Hindlimb muscle (tissue), 1 donor: ENCODE measurements at places on chromosomes 3 and 15. TPM values are rescaled to one million over a fixed set of nuclear protein-coding genes. Genes with fewer than 3 reads are reported as not detected.

The PIERCE2 gene
- polyA plus RNA-seq = 1.7 TPM

The SH3GL3 gene
- 3.9 TPM for polyA plus RNA-seq

The TERC gene
- polyA plus RNA-seq = not detected

The GNAT1 gene
- polyA plus RNA-seq = 0.37 TPM

The IGF2BP2 gene
- 41.6 TPM for polyA plus RNA-seq

The OXSM gene
- polyA plus RNA-seq = 9.6 TPM

The SLC12A8 gene
- 0.45 TPM for polyA plus RNA-seq

The SQOR gene
- 6.2 TPM for polyA plus RNA-seq

The ADAMTS17 gene
- 4.4 TPM for polyA plus RNA-seq

The CSTA gene
- polyA plus RNA-seq = 0.80 TPM

The GOLGA8T gene
- not detected for polyA plus RNA-seq

The FSTL1 gene
- polyA plus RNA-seq = 471 TPM

The ZMYND10 gene
- polyA plus RNA-seq = 1.4 TPM

The GRM7 gene
- not detected for polyA plus RNA-seq

The GPR27 gene
- polyA plus RNA-seq = 3.2 TPM

The NOP10 gene
- 86.1 TPM for polyA plus RNA-seq

The RAD51 gene
- 6.1 TPM for polyA plus RNA-seq

The C3orf85 gene
- polyA plus RNA-seq = not detected

The PLSCR2 gene
- polyA plus RNA-seq = not detected

The IQCF5 gene
- polyA plus RNA-seq = not detected

The TMCO5A gene
- polyA plus RNA-seq = not detected

The SLC35G2 gene
- 1.7 TPM for polyA plus RNA-seq

The B3GNT5 gene
- 6.8 TPM for polyA plus RNA-seq

The GNL3 gene
- 72.9 TPM for polyA plus RNA-seq

The CDHR4 gene
- polyA plus RNA-seq = not detected

The KLF15 gene
- 1.6 TPM for polyA plus RNA-seq

The MEX3B gene
- polyA plus RNA-seq = 13.3 TPM

The SMAD6 gene
- polyA plus RNA-seq = 7.5 TPM

The C3orf20 gene
- polyA plus RNA-seq = 0.08 TPM

The STARD5 gene
- polyA plus RNA-seq = 2.8 TPM

The GOLGA8S gene
- 0.79 TPM for polyA plus RNA-seq

The PLS1 gene
- 0.79 TPM for polyA plus RNA-seq

The SERPINI2 gene
- polyA plus RNA-seq = 0.36 TPM

The FETUB gene
- not detected for polyA plus RNA-seq

The FAM43A gene
- polyA plus RNA-seq = 18.7 TPM

The EIF4A2 gene
- 506 TPM for polyA plus RNA-seq

The ACSBG1 gene
- polyA plus RNA-seq = 0.44 TPM

The TM4SF18 gene
- polyA plus RNA-seq = 12.9 TPM

The NPAP1 gene
- polyA plus RNA-seq = not detected

The GOLGA8B gene
- 41.4 TPM for polyA plus RNA-seq

The POPDC2 gene
- polyA plus RNA-seq = 23.8 TPM

The PLA2G4D gene
- 0.08 TPM for polyA plus RNA-seq

The CCR8 gene
- not detected for polyA plus RNA-seq

The CHRM5 gene
- 0.08 TPM for polyA plus RNA-seq

The ERC2 gene
- 1.6 TPM for polyA plus RNA-seq

The PIF1 gene
- polyA plus RNA-seq = 8.6 TPM

The DZIP1L gene
- polyA plus RNA-seq = 7.1 TPM

The PLXND1 gene
- 154 TPM for polyA plus RNA-seq
